Regular cardiac myocyte (primary cell): ENCODE measurements at places on chromosomes 7 and 10. TPM values are rescaled to one million over a fixed set of nuclear protein-coding genes. Genes with fewer than 3 reads are reported as not detected.

Gene SLC29A4
- 1.3 and 2.5 TPM in 2 replicates for total RNA-seq

Gene SUN3
- not detected in 2 replicates for total RNA-seq

Gene CALHM3
- not detected in 2 replicates for total RNA-seq

Gene ANXA7
- 102 and 124 TPM in 2 replicates for total RNA-seq

Gene EBF3
- 11.6 and 20.5 TPM in 2 replicates for total RNA-seq

Gene GATA3
- total RNA-seq: 0.28 TPM in 1 of 2 replicates, not detected in the other

Gene GBX1
- total RNA-seq: not detected in 2 replicates

Gene EVX1
- total RNA-seq: not detected in 2 replicates

Gene GPR141
- total RNA-seq: not detected in 2 replicates

Gene SPDYE1
- total RNA-seq: not detected in 2 replicates

Gene PANK1
- total RNA-seq: 6.7 and 10.1 TPM in 2 replicates

Gene MBL2
- total RNA-seq: not detected in 2 replicates

Gene IL15RA
- total RNA-seq: 1.7 and 3.7 TPM in 2 replicates

Gene NPY4R2
- total RNA-seq: 0.19 and 0.28 TPM in 2 replicates

Gene HOXA7
- total RNA-seq: under 0.01 TPM in 1 of 2 replicates, not detected in the other

Gene NEBL
- 0.19 and 1.1 TPM in 2 replicates for total RNA-seq

Gene TMEM213
- total RNA-seq: not detected in 2 replicates

Gene OR2F2
- under 0.01 TPM in 1 of 2 replicates, not detected in the other for total RNA-seq
